ENCODE measurements at places on chromosomes 1 and 21. TPM values are rescaled to one million over a fixed set of nuclear protein-coding genes. Genes with fewer than 3 reads are reported as not detected.

Gene MR1
- 21.6 TPM for total RNA-seq

Gene OR2M3
- not detected for total RNA-seq

Gene LCE1D
- not detected for total RNA-seq

Gene F13B
- not detected for total RNA-seq

Gene DNASE2B
- total RNA-seq = not detected

- DNase-seq = peak; percentile 37
Measured at GRCh38 chr1:52928015-52928404, 934 bp downstream of the SCP2 start.

- DNase-seq = no peak
Measured at GRCh38 chr1:36622741-36623648, 140.3 kb upstream of the CSF3R start.

GRCh38 chr1:234507089-234507488 is 28.1 kb upstream of the TARBP1 start:
- no peak for DNase-seq

DNA sequence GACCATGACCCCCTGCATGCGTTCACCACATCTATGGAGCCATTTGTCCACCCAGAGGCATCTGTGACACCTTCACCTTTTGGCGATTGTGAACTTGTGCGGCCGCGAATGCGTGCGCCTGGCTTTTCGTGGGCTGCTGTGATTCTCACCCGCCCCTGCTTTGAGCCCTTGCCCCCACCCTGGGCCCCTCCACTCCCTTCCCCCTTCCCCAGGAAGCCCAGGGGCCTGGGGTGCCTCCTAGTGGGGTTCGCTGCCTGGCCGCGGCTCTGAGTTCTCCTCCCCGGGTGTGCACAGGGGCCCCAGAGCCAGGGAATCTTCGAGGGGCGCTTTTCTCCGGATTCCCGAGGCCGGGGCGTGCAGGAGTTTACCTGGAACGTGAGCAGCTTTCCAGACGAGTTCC is 97.9 kb upstream of the ACTRT2 start:
- no peak for DNase-seq

- DNase-seq = peak; percentile 98
Measured at GRCh38 chr1:59730759-59731478, 83.8 kb upstream of the HOOK1 start.

DNA sequence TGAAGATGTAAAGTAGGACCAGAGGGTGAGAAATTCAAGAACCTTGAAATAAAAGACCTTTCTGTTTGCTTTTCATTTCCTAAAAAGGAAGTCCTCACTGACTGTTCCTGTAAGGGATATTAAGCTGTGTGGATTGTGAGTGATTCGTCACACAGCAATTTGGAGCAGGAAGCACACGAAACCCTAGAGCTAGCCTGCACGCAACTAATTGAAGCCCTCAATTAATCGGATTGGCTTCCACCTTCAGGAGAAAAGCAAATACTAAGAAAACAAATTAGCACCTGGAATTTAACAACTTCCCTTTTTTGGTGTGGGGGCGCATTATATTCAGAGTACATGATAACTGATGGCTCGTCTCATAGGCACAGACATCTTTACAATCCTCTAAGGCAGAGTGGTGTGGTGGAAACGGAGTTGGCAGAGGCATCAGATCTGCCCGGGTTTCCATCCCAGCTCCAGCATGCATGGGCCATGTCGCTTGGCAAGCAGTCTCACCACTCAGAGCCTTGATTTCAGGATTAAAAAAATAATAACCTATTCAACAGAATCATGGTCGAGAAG is 95.2 kb downstream of the KCNJ15 start:
- DNase-seq = peak; percentile 84

GRCh38 chr1:204348242-204348641 is 11.5 kb downstream of the PLEKHA6 start:
- DNase-seq = no peak

DNA sequence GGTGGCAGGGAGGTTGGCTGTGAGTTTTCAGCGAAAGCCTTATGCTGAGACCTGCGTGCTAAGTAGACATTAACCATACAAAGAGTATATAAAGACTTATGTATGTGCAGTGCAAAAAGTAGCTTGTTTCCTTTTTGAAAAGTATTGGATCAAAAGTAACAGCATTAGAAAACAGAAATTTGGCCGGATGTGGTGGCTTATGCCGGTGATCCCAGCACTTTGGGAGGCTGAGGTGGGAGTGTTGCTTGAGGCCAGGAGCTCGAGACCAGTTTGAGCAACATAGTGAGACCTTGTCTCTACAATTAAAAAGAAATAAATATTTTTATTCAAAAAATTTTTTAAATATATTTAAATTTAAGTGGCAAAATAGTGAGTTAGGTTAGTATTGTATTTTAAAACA is 2.2 kb downstream of the RPAP2 start:
- no peak for DNase-seq

DNA sequence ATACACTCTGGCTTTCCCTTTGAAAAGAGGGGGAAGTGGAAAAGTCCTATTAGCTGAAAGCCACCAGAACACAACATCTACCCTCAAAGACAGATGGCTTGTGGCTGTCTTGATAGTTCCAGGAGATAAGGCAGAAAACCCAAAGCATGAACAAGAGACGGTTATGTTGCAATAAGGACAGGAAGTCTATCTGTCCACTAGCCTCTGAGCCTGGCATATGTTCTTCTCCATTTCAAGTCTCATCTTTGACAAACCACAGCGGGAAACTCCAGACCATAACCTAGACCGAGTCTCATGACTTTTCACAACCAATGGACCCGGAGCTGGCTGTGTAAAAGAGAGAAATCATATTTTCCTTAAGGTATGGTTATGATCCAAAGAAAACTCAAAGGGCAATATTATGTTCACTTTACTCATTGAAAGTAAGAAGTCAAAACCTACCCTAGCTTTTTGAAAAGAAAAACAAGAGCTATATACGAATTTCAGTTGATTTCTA is 33.8 kb downstream of the DUSP10 start:
- no peak for DNase-seq

DNA sequence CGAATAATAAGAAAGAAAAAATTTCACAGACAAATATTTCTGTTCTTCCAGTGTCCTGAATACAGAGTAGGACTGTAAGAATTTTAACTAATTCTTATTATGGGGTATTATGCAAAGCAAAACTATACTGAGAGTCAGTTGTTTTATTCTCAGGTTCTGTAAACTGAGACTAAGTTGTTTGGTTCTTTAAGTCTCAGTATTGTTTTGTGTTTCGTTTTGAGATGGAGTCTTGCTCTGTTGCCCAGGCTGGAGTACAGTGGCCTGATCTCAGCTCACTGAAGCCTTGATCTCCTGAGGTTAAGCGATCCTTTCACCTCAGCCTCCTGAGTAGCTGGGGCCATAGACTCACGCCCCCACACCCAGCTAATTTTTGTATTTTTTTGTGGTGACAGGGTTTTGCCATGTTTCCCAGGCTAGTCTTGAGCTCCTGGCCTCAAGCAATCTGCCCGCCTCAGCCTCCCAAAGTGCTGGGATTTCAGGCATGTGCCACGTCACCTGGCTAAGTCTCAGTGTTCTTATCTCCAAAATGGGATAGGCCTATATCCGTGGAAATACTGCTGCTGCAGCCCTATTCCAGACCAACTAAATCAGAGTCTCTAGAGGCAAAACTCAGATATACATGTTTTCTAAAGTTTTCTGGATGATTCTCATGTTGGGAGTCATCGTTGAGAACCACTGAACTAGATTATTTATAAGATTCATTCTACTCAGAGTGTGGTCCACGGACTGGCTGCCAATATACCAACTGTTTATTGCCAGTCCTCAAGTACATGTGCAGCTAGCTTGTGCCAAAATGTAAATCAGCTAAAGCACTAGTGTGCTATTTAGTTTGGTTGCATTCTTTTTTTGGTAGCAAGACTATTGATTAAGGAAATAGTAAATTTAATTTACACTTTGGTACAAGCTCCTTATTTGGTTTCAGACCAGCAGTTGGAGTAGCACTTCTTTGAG is 116.6 kb downstream of the HS2ST1 start:
- DNase-seq = no peak

- DNase-seq = peak; percentile 62
Measured at GRCh38 chr1:223748773-223749733, 36.7 kb downstream of the CAPN2 start.

GRCh38 chr1:88791192-88791591 is 100.2 kb downstream of the GTF2B start:
- DNase-seq = peak; percentile 8

DNA sequence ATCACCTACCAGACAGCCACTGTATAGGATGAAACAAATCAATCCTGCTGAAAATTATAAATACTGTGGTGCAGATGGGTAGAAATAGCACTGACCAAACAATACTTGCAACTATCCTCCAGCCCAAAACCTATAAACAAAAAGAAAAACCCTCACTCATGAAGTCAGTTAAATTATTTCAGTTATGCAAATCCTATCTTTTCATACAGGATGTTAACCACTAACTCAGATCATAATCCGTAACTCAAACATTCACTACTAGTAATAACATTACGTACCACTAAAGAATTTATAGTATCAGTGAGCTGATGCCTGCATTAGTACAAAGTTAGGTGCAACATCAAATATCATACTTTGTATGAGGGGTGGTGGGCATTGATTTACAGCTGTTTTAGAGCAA is 2.6 kb downstream of the NDC1 start:
- DNase-seq = peak; percentile 5

DNA sequence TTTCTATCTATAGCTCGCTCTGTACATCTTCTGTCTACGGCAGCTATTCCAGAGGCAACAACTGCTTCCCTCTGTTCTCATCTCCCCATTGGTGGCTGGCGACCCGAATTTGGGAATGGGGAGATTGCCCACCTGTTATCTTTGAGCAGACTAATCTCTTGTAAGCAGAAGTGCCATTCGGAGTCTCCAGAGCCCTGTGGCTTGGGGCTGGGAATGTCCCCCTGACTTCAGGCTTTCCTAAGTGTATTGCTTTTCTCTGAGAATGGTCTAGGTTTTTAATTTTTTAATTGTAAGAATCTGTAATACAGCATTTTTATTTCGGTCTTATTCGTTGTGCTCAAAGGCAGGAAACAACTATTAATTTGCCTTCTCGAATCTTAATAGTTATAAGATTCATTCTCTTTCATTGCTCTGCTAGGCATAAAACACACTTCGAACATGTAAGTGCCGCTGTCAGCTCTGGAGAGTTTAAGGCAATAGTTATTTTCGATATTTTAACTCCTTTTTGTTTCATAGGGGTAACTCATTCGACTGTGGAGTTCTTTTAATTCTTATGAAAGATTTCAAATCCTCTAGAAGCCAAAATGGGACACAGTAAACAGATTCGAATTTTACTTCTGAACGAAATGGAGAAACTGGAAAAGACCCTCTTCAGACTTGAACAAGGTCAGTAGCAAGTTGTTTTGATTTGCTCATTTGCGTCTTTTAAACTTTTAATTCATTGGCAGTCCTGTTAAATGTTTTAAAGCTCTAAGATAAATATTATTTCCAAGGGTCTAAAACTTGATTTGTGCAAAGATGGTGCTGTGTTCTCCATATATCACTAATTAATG is 514 bp downstream of the AGL start:
- DNase-seq = peak; percentile 28

DNA sequence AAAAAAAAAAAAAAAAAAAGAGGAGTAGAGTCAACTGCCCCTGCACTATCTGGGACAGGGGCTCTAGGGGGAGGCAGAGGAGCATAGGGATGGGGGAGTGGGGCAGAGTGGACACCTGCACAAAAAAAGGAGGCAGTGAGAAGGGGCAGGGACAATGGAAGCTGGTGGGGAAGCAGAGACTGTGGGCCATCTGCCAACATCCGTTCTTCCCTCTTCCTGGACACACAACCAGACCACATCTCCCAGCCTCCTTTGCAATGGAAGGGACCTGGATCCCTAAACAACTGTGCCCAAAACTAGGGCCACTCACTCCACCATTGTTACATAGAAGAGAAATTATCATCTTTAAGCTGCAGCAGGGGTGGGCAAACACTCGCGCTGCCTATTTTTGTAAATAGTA is 38.4 kb downstream of the NEK2 start:
- DNase-seq = no peak

- DNase-seq = no peak
Measured at GRCh38 chr1:91655912-91656449, 155.3 kb downstream of the CDC7 start.

DNA sequence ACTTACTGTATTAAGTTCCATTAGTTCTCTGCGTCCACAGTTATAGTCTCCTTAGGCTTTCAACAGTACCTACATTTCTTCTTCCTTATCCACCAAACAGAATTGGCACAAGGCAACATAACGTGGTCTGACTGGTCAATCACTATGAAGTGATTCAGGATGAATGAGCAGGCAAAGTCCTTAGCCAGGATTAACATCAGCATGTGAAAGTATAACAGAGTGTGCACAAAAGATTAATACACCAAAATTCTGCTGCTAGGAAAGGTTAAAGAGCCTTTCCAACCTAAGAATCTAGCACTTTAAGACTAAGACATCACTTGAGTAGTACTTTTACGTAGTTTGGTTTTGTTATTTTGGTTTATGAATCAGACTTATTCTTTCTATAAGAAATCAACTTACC is 15.8 kb downstream of the DEPDC1 start:
- no peak for DNase-seq

DNA sequence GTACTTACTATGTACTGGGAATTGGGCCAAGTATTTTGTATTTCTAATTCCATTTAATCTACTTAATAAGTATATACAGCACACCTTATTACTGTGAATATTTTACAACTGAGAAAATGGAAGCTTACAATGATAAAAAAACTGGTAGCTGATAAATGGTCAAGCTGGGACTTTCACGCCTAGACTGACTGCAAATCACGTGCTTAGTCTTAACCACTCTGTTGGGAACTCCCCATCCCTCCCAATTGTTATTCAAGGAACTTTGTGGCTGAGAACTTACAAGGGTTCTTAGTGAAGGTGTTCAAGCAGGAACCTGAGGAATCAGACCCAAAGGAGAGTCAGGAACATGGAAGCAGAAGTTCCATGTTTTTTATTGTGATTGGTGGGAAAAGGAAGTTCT is 26.9 kb downstream of the CD84 start:
- DNase-seq = no peak

DNA sequence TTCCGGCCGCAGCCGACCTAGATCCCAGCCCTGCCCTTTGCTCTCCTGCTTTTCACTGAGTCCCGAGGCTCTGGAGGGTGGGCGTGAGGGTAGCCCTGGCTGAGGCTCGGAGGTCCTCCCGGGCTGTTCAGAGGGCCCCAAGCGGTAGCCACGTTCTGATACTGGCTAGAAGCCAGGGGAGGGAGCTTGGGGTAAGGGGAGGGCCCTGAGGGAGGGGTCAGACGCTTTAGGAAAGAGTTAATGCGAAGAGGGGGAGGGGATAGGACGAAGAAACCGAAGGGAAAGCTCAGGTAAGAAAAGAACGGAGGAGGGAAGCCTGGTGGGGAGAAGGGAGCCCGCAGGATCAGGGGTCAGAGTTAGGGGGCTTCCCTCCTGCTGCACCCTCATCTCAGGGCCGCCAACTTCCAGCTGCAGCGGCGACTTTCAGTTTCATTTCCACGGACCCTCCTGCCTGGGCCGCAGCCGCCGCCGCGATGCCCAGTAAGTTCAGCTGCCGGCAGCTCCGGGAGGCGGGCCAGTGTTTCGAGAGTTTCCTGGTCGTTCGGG is at the start of gene MOV10:
MOV10 (plus strand) TSS at position 220 of the 546 bp plus-strand sequence; CDS start at position 474, 254 bp downstream.
- DNase-seq = peak; percentile 68

DNA sequence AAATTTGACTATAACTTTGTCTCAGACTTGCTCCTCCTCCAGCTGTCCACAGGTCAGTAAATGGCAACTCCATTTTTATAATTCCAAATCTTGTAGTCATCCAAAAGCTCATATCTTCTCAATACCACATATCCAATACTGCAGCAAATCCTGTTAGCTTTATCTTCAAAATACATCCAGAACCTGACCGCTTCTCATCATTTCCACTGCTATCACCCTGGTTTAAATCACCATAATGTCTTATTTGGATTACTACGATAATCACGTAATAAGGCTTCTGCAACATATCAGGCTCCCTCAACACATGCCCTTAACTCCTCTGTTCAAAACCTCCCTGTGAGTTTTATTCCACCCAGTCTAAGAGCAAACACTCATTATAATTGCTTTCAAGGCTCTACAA is 34.5 kb downstream of the ERO1B start:
- no peak for DNase-seq
